ENCODE measurements at places on chromosomes 11 and 22. TPM values are rescaled to one million over a fixed set of nuclear protein-coding genes. Genes with fewer than 3 reads are reported as not detected.

The FAM181B gene
- polyA plus RNA-seq, result not detected

The CLDN5 gene
- polyA plus RNA-seq, result 24.0 TPM

- DNase-seq, result peak; percentile 56
These were observed 5.5 kb downstream of the KIAA0930 start for GRCh38 chr22:45235101-45235777.

GRCh38 chr11:81634483-81634882, 1099.2 kb downstream of the FAM181B start:
- DNase-seq, result no peak

GRCh38 chr11:108606070-108606469, 12.5 kb upstream of the EXPH5 start:
- DNase-seq, result no peak

GRCh38 chr11:129596351-129596750, 219.3 kb upstream of the TMEM45B start:
- no peak for DNase-seq

Data from stomach (tissue), 19 donors.